ENCODE measurements at places on chromosomes 3 and 15.

DNA sequence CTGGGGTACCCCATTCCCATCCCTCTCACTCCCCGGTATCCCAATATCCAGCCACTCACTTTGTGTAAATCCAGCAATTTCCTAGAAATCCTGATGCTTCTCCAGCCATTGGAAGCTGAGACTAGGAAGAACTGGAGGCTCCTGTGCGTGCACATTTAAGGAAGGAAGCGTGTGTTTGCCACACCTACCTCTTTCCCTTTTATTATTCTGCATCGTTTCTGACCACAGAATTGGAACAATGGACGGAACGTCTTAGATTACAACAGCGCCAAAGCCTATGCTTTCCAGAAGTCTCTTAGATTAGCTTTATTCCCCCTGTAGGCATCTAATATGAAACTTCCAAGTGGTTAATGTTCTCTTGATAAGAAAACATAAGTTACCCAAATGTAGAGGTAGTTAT lies 234.8 kb upstream of the TRIM42 start:
- no peak for DNase-seq

GRCh38 chr15:27782125-27782524 lies 317.0 kb downstream of the OCA2 start:
- no peak for DNase-seq

DNA sequence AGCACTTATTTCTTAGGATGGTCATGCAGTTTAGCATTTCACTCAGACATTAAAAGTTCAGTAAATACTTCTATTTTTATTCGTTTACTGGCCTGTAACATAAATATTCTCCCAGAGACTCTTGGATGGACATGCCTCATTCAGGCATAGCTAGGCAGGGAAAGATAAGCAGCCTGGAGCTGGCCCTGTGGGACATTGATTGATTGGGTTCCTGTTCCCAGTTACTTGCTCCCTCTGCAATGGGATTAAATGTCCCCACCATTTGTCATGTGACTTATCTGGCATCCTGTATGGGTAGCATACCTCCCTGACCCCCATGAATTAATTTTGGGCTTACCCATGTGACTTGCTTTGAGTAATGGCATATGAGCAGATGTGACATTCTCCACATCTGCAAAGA lies 2.7 kb upstream of the SCAMP5 start:
- no peak for DNase-seq

DNA sequence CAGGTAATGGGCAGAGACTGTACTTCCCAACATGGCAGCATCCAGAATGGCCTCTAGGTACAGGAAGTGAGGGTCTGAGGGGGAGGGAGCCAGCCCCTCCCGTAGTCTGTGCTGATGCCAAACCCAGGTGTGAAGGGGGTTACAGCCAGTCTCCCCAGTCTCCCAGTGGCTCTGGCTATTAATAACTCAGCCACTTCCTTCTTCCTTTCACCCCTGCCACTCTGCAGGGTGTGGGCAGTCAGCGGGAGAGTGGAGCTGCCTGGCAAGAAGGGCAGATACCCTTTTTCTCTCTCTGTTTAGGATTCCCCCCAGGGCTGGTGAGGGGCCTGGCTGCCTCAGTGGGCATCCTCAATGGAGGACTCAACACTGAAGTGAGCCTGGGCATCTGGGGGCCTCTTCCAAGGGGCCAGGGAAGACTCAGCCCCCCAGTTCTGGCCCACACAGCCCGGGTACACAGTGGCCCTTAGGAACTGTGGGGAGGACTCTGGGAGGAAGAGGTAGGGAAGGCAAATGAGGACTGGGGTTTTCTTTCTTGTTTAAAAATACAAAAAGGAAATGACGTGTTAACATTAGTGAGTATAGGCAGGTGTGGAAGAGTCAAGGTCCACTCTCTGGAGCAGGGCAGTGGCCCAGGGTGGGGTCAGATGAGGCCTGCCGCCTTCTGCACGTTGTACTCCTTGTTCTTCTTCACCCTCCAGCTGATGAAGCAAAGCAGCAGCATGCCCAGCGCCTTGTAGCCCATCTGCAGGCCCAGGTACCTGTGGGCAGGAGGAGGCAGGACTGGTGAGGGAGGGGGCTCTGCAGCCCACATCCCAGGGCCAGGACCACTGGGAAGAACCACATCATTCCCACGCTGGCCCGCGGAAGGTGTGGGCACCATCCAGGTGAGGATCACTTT lies 38.6 kb upstream of the RAB6B start:
- peak; percentile 47 for DNase-seq

GRCh38 chr3:172770382-172770781 lies 19.9 kb downstream of the ECT2 start:
- DNase-seq = no peak

DNA sequence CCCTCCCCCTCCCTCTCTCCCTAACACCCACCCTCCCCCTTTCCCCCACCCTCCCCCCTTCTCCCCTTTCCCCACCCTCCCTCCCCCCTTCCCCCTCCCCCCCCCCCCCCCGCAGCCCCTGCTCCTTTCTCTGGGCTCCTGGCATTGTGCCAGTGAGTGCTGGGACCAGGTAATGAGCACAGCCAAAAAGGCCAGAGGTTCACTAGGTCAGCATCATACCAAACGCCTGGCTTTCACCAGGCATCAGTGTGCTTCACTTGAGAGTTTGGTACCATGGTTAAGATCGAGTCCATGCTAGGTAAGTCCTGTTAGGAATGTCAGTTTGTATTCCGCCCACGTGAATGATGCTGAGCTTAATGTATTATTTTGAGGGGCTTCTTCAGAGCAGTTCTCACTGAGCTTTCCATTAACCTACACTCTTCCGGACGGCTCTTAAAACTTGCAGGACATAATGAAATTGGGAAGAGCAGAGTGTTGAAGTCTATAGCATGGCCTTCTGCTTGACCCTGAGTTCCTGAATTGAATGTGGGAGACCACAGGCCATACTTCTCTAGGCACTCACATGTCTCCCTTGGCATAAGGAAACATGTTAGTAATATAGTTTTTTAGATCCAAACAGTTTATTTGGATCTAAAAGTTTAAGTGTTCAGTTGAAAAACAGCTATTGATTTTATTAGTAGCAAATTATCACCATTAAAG lies 45.6 kb downstream of the SENP2 start:
- DNase-seq = no peak

DNA sequence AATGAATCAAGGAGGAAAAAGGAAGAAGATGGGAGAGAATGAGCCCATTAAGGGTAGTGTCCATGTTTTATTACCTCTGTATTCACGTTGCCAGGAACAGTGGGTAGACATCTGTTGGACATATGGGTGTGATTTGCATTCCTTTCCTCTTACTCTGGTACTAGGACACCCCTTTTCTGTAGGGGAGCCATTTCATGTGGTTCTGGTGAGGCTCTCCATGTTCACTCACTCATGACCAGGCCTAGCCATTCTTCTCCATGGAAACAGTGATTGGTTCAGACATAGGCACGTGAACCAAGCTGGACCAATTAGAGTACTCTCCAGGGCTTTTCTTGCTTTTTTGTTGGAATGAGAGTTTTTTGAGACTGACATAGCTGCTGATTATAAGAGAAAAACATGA lies 39.6 kb upstream of the PDCD6IP start:
- no peak for DNase-seq

DNA sequence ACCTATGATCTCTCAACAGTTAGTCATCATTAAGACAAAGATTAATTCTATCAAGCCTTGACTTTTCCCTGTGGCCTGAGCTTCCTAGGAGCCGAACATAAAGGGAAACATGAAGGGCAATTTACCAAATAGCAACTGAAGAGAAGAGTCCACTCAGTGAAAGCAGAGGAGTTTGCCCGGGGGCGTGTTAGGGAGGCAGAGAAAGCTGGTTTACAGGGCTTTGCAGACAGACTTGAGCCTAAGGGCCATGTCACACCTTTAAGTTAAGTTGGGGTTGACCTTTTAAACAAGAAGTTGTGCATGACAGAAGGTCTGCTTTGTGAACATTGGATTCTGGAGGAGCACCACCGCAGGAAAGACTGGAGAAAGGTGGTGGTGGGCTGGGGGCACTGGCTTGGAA lies 701.8 kb upstream of the CFAP20DC start:
- DNase-seq = no peak

DNA sequence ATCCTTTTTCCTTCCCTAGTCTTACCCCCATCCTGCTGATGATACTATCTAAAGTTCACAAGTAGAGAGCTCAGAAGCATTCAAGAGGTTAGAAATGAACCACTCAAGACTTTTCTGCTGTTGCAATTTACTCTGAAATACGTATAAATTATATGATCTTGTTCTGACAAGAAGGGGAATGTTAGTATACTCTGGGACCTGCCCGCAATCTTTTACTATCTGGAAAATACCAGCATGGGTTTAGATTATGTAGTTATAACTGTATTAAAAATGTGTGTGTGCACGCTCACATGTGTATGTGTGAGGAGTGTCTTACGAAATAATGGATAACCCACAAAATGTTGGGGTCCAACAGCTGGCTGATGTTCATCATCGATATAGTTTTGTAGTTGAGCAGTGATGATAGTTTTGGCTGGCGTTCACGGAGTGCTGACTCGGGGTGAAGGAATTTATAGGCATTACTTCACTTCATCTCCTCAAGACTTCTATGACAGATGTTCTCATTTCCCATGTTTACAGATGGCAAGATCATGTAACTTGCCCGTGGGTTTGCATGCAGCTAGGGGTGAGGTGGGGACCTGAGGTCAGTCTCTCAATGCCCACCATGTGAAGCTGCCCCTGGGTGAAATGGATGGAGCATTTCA lies 297.5 kb upstream of the LYSMD4 start:
- no peak for DNase-seq

DNA sequence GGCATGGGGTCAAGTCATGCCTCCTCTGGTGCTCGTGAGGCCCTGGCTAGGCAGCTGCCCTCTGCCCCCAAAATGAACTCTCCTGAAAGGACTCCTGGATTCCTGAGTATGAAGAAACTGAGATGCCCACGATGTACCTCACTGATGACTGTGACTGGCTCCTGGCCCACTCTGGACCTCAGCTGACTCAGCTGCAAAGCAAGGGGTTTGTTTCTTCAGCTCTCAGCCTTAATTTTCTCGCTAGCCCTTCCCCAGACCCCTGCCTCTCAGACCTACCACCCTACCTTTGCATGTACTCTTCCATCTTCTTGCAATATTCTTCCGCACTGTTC lies 5.2 kb upstream of the GNAI2 start:
- no peak for DNase-seq

DNA sequence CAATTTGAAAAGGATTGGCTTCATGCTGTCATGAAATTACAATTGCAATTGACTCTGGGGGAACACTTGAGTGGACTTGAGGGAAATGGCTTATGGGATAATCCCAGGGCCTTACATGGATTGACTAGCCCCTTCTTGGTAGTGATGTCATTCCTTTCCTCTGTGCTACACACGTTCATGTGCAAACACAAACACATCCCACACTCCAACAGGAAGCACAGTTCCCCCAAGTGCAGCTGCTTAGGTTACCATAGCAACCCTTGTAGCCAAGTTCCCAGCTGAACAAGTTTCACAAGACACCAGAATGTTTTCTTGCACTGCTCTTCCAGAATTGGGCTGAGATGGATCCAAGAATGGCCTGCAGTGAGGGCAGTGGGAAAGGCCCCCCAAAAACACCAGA lies 217.0 kb downstream of the ZNF621 start:
- DNase-seq = no peak

DNA sequence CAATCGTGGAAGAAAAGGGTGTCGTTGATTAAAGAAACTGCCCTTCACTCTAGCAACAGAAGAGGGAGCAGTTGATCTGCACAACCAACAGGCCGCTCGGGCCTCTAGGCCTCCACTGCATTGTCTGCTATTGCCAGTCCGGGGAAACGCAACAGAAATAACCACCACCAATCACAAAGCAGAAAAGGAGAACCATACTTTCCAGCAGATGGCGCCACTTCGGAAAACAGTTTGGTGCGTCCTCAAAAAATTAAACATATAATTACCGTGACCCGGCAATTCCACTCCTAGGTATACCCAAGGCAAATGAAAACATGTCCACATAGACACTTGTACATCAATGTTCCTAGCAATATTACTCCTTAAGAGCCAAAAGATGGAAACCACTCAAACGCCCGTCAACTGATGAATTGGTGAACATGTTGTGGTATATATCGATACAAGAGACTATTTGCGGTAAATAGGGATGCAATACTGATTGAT lies 154.1 kb downstream of the TJP1 start:
- no peak for DNase-seq

- no peak for DNase-seq
These were observed 75.6 kb downstream of the VPS8 start for GRCh38 chr3:184887574-184887973.

DNA sequence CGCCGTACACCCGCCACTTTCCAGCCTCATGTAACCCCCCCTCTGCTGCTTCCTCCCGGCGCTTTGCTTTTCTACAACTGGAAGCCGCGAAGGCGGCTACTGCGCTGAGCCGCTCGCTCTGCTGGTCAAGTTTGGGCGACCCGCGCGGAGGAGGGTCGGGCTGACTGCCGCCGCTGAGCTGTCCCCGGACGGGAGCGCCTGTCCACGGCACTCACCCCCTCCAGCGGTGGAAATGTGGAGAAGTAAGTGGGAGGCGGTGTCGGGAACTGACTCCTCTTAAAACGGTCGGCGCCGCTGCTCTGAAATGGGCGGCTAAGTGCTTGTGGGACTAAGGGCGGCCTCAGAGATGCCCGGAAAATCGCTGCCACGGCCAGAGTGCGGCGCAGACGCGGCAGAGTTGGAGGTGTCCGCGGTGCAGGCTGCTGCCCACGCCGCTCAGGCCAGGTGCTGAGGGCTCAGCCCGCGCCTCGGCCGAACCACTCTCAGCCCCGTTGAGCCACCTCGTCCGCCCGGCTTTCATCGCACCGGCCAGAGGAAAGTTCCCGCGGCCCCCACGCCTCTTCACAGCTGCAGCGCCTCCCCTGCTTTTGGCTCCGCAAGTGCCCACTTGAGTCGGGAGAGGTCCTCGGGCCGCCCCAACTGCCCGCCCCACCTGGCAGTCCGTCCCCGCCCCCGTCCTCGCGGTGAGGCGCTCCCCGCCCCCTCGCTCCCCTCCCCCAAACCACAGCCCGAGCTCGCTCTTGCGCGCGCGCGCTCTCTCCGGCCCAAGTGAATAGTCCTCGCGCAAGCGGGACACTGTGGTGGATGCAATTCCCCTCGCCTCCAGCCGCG lies at the start of gene EPHA6:
TSS of gene EPHA6 (plus strand) at position 775 of the 831 bp plus-strand sequence.
- peak; percentile 78 for DNase-seq

DNA sequence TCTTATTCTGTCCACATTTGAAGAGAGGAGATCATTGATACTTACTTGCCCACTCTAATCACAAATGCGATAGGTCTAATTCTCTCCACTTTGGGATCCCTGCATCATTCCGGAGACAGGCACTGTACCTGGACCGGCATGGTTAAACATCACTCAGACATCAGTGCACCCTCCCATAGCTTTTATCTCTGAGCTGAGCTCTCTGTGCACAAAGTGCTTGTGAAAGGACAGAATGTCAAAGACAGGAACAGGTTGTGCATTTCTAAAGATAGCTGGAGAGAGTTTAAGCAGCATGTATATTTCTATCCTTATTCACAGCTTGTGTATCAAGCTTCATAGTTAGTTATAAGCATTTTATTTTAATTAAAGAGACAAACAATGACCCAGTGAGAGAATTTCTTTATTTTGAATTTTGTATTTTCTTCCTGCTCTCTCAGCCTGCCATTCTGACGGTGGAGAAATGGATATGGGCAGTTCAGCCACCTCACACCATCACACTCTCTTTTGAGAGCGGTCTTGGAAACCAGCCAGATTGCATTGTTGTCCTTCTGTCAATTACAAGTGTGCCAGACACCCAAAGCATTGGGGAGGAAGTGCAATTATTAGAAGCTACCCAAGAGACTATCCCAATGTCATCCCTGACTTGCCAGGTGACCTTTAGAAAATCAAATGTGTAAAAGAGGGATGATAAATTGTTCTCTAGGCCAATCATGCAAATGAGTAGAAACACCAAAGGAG lies 65.2 kb upstream of the CHL1 start:
- DNase-seq = no peak

Measured in type B pancreatic cell (in vitro differentiated cells).